ENCODE measurements at places on chromosomes 3 and 15. TPM values are rescaled to one million over a fixed set of nuclear protein-coding genes. Genes with fewer than 3 reads are reported as not detected.

GOLGA8H gene
- total RNA-seq, result 0.79 TPM

LPCAT4 gene
- total RNA-seq, result 77.1 TPM

EIF4E3 gene
- total RNA-seq, result 6.0 TPM

CCDC191 gene
- 4.1 TPM for total RNA-seq

HYAL1 gene
- total RNA-seq, result 6.1 TPM

ZCWPW2 gene
- 1.1 TPM for total RNA-seq

DNA sequence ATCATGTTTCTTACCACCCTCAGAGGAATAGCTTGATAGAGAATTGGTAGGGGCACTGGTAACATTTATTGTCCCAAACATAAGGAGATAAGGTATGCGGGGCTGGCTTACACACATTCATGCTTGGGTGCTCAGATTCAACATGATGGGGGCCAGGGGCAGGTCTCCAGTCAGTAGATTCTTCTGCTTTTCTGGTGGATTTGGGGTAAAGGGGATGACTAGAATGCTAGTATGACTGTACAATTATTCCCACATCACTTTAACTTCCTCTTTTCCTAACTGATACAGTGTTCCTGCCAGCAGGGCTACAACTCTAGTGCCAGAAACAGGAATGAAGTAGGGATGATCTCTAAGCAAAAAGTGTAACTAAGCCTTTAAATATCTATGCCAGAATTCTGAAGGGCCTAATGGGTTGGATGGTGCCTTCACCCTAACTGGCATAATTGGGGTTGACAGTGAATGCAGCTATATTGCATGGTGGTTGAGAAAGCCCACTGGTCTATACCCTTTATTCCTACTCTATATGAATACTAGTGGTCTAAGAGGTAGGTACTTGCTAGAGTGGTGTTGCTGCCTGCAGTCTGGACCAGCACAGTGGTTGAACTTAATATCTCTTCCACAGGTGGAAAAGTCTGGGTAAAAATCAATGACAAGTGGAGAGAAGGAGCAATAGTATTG, 117.4 kb downstream of the IL12A start:
- no peaks in the 10 kb centered on the region for H3K27me3 ChIP-seq
- no peak for DNase-seq
- H3K36me3 ChIP-seq, result no peaks in the 10 kb centered on the region
- no peak overlapping the region for H3K27ac ChIP-seq

- peaks cover 43% of the 10 kb centered on the region for H3K27me3 ChIP-seq
- no peaks in the 10 kb centered on the region for H3K36me3 ChIP-seq
- no peak overlapping the region for H3K27ac ChIP-seq
- H3K4me1 ChIP-seq, result no peaks in the 10 kb centered on the region
- no peak overlapping the region for H3K4me3 ChIP-seq
- no peak for DNase-seq
Observed at GRCh38 chr15:33311312-33311971, 675 bp downstream of the RYR3 start.

- no peaks in the 10 kb centered on the region for H3K36me3 ChIP-seq
- no peak overlapping the region for H3K27ac ChIP-seq
Observed at GRCh38 chr3:168517249-168518071, 421.7 kb upstream of the GOLIM4 start.

DNA sequence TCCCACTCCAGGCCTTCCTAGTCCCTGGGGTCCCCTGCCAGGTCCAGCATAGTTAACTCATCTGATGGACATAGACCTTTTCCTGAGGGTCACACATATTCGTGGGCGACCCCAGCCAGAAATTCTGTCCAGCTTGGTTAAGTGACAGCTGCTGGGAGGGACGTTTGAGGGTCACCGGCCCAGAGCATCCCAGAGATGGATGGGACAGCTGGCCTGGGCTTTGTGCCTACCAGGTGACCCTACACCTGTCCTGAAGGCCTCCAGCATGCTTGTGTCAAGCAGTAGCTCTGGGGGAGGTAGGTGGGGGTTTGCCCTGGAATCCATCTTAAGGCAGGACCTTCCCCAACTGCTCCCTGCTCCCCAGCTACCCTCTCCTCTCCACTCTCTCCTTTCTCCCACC, 9.1 kb upstream of the DAG1 start:
- no peak overlapping the region for H3K4me3 ChIP-seq
- H3K27me3 ChIP-seq, result no peaks in the 10 kb centered on the region
- DNase-seq, result no peak
- H3K27ac ChIP-seq, result no peak overlapping the region
- peaks cover 49% of the 10 kb centered on the region for H3K4me1 ChIP-seq
- H3K36me3 ChIP-seq, result no peaks in the 10 kb centered on the region

Data from HCT116 (cell line).